ENCODE measurements at places on chromosomes 13 and 19. TPM values are rescaled to one million over a fixed set of nuclear protein-coding genes. Genes with fewer than 3 reads are reported as not detected.

Gene HIF3A
- total RNA-seq, result not detected

Gene GJB6
- 9.5 TPM for total RNA-seq

Gene CYP4F11
- total RNA-seq, result not detected

Gene ZNF793
- 4.5 TPM for total RNA-seq

DNA sequence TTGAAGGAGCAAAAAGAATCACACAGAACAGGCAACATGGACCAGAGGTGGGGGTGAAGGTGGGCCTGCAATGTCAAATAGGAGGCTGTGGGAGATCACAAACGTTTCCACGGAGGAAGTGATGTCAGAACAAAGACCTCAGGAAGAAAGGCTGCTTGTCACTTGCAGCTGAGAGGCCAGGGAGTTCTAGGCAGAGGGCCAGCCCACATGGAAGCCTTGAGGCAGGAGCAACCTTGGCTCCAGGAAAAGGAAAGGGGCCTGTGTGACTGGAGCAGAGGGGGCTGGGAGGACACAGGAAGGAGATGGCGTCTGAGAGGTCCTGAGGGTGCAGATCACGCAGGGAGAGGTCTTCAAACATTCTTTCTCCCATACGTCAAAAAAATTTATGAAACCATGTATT is 16.3 kb downstream of the ZNF160 start:
- DNase-seq, result no peak
- H3K27me3 ChIP-seq, result no peaks in the 10 kb centered on the region
- no peak overlapping the region for H3K4me3 ChIP-seq
- peaks cover 73% of the 10 kb centered on the region for H3K36me3 ChIP-seq

DNA sequence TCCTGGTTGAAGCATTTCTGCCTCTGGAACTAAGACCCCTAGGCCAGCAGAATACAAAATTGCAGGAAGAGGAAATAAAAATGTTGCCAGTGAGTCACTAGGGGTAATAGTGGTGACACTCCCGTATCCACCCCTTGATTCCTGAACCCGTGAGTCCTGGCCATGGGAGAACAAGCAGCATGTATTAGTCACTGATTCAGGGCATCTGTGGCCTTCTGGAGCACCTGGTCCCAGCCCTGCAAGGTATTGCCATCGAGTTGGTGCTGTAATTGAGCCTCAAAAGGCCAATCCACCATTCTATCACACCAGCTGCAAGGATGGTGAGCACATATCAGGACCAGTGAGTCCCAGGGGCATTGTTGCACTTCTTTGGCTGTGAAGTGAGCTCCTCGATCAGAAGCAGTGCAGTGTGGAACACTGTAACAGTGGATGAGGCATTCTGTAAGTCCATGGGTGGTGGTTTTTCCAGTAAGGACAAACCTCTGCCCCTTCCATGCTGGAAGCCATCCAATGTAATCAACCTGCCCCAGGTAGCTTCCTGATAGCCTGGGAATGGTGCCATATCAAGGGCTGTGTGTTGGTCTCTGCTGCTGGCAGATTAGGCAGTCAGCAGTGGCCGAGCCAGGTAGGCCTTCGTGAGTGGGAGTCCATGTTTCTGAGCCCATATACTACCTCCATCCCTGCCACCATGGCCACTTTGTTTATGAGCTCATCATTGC is 39.6 kb downstream of the C1QTNF9 start:
- H3K27me3 ChIP-seq, result no peaks in the 10 kb centered on the region
- no peak overlapping the region for H3K27ac ChIP-seq
- H3K36me3 ChIP-seq, result no peaks in the 10 kb centered on the region

DNA sequence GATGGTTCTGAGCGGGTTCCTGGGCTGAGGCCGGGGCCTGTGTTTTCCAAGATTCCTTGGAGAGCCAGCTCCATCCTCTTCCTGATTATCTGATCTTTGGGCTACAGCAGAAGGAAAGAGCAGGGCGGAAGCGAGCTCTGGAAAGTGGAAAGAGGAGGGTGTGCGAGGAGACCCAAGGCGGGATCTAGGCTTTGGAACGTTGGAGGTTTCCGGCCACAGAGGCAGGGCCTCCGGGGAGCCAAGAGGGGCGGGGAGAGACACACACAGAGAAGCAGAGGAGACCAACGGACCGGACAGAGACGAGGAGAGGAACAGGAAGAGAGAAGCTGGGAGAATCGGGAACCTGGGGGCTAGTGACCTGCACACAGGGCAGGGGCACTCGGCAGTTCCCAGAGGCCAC is at the start of gene CLEC11A:
Gene CLEC11A, plus strand, starts transcription at position 296 of the 400 bp plus-strand sequence. CDS start 162 bp downstream, outside the sequence.
- peaks cover 41% of the 10 kb centered on the region for H3K4me1 ChIP-seq
- peaks cover 43% of the 10 kb centered on the region for H3K27me3 ChIP-seq
- peak within 1 kb of the TSS; percentile 89 for H3K4me3 ChIP-seq
- no peak within 1 kb of the TSS for H3K27ac ChIP-seq
- DNase-seq, result no peak

- peaks cover 1% of the 10 kb centered on the region for H3K36me3 ChIP-seq
- no peak for DNase-seq
- peaks cover 39% of the 10 kb centered on the region for H3K4me1 ChIP-seq
- no peak overlapping the region for H3K27ac ChIP-seq
- no peak overlapping the region for H3K4me3 ChIP-seq
Observed at GRCh38 chr19:13015361-13016223, 20.3 kb downstream of the NFIX start.

GRCh38 chr13:44249431-44249836 is 124.2 kb upstream of the SERP2 start:
- no peak overlapping the region for H3K4me3 ChIP-seq
- no peaks in the 10 kb centered on the region for H3K4me1 ChIP-seq
- H3K27ac ChIP-seq, result no peak overlapping the region
- no peaks in the 10 kb centered on the region for H3K36me3 ChIP-seq

DNA sequence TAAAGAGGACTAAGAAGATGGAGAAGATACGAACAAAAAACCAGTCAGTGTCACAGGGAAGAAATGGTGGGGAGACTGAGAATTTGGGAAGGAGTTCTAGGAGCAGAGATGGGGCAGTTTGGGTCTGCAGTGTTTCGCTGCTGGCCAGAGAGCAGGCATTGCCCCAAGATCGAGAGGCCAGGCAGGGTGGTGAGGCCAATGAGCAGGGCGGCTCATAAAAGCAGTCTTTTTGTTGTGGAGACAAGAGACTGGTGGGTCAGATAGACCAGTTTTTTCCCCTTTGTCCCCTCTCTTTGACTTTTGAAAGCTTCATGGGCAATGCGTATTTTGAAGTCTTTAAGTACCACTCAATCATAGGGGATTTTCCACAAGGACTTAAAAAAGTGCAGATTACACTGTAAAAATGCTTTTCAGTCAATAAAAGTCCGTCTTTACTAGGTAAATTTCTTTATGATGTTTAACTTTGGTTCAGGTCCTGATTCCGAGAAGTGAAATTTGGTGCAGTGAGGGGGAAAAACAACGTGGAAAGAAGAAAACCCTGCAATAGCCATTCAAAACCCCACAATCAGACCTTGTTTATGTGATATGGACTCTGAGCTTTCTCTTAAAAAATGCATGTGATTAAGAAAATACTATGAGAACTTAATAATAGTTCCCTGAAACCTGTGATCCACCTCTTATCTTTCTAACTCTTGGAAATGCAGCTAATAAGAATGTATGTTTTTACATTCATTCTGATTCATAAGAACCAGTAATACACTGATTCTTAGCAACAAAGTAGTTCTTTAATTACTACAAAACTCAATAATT is 338.9 kb downstream of the KLF5 start:
- no peak overlapping the region for H3K4me3 ChIP-seq
- H3K27me3 ChIP-seq, result no peaks in the 10 kb centered on the region
- H3K36me3 ChIP-seq, result no peaks in the 10 kb centered on the region

DNA sequence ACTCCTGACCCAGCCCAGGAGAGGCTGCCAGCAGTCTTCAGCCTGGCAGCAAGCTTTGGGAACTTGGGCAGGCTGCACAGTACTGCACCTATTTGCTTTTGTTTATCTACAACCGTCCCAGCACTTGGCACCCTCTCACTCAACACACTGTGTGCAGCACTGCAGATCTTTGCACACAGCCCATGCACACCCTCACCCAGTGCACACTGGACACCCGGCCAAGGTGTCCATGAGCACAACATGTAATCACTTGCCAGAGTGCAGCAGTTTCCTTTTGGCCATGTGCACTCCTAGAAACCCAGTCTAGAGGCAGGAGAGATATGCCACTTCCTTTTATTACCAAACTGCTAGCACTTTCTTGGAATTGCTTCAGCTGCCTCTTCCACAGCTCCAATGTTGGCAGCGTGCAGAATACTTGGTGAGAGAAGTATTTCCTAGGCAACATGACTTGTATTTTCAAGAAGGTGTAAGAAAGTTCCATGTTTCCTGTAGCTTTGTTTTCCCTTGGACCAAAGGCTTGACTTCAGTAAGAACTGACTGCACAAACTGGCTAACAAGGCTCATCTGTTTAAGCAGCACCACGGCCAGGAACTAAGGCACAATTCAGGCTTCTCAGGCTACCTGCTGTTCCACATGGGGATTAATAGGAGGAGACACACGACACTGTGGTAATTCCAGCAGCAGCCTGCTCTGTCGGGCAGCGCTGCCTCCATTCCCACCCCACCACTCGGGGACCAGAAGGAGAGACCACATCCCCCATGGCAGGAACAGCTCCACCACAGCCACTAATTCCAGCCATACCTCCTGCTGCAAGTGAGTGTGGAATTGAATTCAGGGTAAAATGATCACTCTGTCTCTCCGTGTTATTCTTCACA is 15.3 kb downstream of the ATP7B start:
- H3K36me3 ChIP-seq, result no peaks in the 10 kb centered on the region
- H3K27me3 ChIP-seq, result peaks cover 16% of the 10 kb centered on the region
- no peak overlapping the region for H3K27ac ChIP-seq
- H3K4me3 ChIP-seq, result no peak overlapping the region
- DNase-seq, result no peak

GRCh38 chr19:19448238-19448544 is 42.7 kb downstream of the GATAD2A start:
- peaks cover 94% of the 10 kb centered on the region for H3K4me1 ChIP-seq
- no peak overlapping the region for H3K4me3 ChIP-seq
- no peak overlapping the region for H3K27ac ChIP-seq
- no peaks in the 10 kb centered on the region for H3K27me3 ChIP-seq
- H3K36me3 ChIP-seq, result peaks cover 9% of the 10 kb centered on the region

GRCh38 chr13:109412283-109412901 is 374.0 kb downstream of the IRS2 start:
- no peak overlapping the region for H3K27ac ChIP-seq
- H3K4me3 ChIP-seq, result no peak overlapping the region
- DNase-seq, result no peak
- H3K27me3 ChIP-seq, result peaks cover 13% of the 10 kb centered on the region
- H3K36me3 ChIP-seq, result no peaks in the 10 kb centered on the region
- no peaks in the 10 kb centered on the region for H3K4me1 ChIP-seq

Measured in activated T-cell treated with anti-CD3 and anti-CD28 coated beads, Interleukin-2, amount 50 U/mL, for 72 hours (primary cell).